GM04504 (cell line): ENCODE measurements at places on chromosomes 12 and 14.

DNA sequence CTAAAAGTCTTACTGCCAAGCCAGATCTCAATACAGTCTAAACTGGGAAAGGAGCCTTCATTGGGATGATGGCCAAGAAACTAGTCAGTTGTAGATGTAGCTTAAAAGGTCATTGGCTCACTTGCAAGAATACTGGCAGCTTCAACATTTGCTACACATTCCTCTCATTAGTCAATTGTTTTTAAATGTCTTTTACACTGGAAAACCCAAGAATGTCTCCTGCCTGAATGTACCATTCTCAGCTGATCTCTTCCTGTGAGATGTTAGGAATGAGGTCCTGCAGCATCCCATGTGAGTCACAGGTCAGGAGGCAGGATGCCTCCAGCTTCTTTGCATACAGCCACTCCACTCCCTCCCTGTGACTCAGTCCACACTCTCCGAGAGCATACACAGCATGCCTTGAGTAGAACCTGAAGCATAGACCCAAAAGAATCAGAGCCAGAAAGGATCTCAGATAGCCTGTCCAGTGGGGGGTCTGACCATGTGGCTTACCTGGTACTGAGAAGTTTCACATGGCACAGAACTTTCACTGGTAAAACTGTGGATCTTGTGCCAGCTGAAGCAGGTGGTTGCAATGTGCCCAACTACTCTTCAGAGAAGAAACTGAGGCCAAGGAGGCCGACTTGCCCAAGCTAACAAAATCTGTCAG is 56.0 kb upstream of the HECTD1 start:
- peak; percentile 99 for DNase-seq

GRCh38 chr12:115657081-115658013 is 620.1 kb downstream of the MED13L start:
- DNase-seq = no peak

DNA sequence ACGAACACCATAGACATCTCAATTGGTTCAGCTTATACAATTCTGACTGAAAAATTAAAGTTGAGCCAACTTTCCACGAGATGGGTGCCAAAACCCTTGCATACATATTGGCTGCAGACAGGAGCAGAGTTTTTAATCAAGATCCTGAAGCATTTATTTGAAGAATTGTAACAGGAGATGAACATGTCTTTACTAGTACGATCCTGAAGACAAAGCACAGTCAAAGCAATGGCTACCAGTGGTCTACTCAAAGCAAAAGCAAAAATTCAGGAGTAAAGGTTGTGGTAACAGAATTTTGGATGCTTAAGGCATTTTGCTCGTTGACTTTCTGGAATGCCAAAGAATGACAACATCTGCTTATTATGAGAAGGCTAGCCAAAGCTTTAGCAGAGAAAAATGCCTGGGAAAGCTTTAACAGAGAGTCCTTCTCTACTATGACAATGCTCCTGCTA is 20.7 kb downstream of the ZDHHC17 start:
- peak; percentile 64 for DNase-seq

GRCh38 chr14:104935955-104936354 is 11.3 kb downstream of the PLD4 start:
- DNase-seq = no peak

DNA sequence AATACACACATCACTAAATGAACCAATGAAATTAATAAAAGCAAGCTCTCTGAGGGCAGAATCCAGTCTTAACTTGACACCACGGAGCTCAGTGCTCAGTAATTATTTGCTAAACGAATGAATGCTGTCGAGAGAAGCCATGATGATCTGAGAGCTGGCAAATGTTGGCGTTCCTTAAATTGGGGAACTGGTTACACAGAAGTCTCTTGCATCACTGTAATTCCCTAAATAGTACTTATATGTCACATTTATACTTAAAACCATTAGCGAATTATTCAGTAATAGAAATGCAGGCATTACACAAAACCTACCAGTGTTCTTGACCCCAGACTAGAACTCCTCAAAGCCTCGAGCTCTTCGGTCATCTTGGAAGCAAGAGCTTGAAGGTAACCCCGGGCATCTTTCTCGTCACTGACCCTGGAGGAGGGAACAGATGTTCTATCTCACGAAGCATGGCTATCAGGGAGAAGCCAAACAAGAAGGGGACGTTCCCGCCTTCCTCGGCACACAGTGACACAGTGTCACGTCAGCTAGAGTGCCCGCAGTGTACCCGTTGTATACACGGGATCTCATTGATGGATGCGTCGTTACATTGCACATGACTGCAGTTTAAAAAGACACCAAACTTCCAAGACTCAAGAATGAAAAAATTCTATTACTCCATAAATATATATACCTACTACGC is 43.6 kb downstream of the AMN start:
- DNase-seq = no peak

GRCh38 chr12:110741341-110742095 is 1.2 kb downstream of the PPP1CC start:
- DNase-seq = no peak

DNA sequence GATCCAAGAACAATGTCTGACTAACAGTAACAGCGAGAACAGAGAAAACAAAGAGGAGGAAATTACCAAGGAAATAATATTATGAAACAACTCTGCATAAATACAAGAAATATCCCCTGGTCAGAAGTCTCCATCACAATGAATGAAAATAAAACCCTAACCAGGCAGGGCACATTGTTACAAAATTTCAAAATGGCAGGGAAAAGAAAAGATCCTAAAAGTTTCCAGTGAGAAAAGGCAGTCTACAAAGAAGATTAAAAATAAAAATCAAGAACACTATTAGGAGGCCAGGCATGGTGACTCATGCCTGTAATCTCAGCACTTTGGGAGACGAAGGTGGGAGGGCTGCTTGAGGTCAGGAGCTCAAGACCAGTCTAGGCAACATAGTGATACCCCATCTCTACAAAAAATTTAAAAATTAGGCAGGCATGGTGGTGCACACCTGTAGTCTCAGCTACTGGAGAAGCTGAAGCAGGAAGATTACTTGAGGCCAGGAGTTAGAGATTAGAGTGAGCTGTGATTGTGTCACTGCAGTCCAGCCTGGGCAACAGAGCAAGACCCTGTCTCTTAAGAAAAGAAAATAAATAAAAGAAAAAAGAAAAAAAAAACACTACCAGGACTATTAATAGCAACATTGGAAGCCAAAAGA is 47.8 kb downstream of the FERMT2 start:
- DNase-seq = no peak

GRCh38 chr12:53418221-53418620 is 5.4 kb upstream of the AMHR2 start:
- no peak for DNase-seq

GRCh38 chr14:52443506-52443905 is 108.8 kb downstream of the TXNDC16 start:
- DNase-seq = no peak

DNA sequence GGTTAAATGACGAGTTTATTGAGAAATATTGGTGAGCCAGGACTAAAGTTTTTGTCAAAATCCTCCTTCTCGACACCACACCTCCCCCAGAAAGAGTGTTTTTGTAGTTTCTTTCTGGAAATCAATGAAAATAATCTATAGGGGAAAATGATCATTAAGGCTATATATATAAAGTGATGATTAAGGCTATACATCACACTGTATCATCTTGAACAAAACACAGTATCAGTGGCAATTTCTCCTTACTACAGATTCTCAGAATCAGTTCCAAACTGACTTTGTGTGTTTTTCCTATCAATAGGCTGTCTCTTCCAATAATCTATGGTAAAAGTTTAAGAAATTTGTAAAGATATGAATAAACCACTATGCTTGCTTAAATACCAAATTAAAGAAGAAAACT is 81.7 kb downstream of the IFNG-AS1 start:
- no peak for DNase-seq

DNA sequence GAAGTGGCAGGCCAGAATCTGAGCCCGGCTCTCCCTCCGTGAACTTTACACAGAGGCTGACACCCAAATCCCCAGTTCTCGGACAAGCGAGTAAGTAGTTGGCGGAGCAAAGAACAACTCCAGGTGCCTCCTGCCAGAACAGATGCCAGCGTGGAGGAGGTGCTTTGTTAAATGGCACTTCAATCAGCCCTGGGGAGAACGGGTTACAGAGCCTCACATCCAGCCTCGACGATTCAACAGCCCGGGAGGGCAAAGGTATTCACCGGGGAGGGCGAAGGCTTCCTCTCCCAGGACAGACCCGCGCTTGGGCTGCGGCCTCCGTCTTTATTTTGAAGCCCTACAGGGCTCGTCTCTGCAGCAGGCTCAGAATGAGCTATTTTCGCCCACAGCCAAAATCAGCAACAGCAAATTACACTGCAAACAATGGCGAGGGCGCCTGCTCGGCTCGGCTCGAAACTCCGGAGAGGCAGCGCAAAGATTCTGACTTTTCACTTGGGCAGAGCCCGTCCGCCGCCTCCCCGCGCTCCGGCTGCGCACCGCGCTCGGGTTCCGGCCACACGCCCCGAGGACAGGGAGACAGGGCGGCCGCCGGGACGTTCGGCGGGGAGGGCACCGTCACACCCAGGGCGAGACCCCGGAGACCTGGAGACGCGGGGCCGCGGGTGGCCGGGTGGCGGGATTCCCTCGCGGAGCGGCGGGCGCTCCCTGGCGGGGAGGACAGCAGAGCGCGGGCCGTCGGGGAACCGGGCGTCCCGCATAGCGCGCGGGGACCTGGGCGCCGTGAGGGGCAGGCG is 811 bp downstream of the TMCC3 start:
- no peak for DNase-seq

- no peak for DNase-seq
These were observed 211.4 kb upstream of the RTL1 start for GRCh38 chr14:101114726-101115515.

DNA sequence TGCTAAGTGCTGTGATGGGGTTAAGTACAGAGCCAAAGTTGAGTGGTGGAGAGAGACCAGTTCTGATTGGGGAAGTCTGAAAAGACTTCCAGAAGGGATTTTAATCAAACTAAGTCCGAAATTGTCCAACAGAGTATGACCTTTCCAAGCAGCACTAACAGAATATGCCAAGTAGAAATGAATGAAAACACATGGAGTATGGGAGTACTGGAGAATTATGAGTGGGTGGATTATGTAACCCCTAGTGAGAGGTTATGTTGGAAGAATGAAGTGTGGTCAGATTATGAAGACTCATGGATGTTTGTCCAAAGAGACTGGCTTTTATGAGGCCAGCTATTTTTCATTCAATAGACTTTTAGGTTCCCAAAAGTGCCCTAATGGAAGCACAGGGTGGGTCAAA is 94.0 kb upstream of the PLEKHA5 start:
- peak; percentile 32 for DNase-seq

DNA sequence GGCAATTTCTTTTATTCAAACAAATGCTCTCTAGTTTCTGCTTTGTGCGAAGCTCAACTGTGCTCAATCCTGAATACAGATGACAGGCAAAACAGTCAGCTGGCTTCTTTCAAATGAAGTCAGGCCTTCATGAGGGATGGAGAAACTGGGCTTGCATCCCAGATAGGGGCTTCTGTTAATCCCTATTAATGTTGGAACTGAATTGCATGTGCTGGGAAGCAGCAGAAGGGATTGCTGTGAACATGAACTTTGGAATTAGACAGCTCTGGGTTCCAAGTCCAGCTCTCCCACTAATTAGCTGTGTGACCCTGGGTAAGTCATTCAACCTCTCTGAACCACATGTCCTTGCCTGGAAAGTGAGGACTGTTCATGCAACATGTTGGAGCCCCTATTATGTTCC is 21.1 kb upstream of the CORO1C start:
- no peak for DNase-seq

GRCh38 chr12:132484183-132484890 is 5.6 kb upstream of the FBRSL1 start:
- no peak for DNase-seq

GRCh38 chr12:29569132-29569757 is 71.8 kb upstream of the OVCH1 start:
- no peak for DNase-seq

- no peak for DNase-seq
These were observed 67.8 kb downstream of the FGD4 start for GRCh38 chr12:32466986-32467711.

GRCh38 chr14:20197459-20197858 is 6.8 kb downstream of the OR11G2 start:
- no peak for DNase-seq

- DNase-seq = no peak
These were observed 41.3 kb downstream of the EVL start for GRCh38 chr14:100106250-100107112.

DNA sequence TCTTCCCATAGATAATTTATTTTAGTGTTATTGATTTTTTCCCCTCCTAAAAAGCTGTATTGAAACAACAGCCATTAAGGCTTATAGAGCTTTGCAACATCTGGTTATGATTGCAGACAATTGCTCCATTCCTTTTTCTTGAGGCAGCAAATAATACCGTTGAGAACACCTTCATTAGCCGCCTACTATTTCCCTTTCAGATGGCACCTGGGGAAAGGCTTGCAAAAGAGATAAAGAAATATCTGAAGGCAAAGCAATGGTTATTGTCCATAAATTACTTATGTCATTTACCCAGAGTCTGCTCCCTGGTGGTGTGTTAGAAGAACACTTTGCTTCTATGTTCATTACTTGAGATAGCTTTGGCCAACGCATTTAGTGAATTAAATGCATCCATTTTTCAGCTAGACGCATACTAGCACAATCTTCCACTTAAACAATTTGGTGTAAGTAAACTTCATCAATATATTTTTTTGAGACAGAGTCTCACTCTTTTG is 377.8 kb downstream of the KCNH5 start:
- DNase-seq = no peak

DNA sequence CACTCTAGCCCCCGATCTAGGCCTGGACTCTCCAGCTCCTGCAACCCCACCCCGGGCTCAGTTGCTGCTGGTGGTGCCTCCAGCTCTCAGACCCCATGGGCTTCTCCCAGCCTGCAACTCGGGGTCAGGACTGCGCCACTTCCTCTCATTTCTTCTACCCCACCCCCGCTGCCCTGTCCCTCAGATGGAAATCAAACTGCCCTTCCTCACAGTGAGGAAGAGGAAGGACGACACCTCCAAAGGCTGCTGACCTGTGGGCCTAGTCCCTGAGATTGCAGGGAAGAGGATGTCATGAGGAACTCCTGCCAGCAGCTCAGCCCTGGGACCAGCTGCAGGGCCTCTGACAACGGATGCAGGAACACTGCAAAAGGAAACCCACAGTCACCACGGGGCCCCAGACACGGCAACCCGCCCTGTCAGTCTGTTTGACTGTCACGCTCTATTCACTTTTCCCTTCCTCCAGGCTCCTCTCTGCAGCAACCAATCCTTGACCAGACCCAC is 29.3 kb upstream of the PNMA1 start:
- no peak for DNase-seq

DNA sequence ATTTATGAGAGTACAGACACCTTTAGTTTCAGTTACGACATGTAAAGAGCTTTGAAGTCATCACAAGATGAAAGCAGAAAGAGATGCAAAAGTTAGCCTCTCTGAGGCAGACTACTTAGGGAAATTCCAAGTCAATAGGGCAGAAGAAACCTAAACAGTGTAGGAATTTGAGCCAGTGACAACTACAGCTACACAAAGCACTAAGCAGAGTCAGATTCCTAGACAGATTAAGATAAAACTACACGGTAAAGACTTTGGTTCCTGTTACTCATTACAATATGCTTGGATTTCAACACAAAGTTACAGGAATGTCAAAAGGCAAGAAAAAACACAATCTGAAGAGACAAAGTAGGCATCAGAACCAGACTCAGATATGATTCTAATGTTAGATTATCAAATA is 1302.3 kb downstream of the FSCB start:
- no peak for DNase-seq
